ENCODE measurements at places on chromosomes 7 and 10.

DNA sequence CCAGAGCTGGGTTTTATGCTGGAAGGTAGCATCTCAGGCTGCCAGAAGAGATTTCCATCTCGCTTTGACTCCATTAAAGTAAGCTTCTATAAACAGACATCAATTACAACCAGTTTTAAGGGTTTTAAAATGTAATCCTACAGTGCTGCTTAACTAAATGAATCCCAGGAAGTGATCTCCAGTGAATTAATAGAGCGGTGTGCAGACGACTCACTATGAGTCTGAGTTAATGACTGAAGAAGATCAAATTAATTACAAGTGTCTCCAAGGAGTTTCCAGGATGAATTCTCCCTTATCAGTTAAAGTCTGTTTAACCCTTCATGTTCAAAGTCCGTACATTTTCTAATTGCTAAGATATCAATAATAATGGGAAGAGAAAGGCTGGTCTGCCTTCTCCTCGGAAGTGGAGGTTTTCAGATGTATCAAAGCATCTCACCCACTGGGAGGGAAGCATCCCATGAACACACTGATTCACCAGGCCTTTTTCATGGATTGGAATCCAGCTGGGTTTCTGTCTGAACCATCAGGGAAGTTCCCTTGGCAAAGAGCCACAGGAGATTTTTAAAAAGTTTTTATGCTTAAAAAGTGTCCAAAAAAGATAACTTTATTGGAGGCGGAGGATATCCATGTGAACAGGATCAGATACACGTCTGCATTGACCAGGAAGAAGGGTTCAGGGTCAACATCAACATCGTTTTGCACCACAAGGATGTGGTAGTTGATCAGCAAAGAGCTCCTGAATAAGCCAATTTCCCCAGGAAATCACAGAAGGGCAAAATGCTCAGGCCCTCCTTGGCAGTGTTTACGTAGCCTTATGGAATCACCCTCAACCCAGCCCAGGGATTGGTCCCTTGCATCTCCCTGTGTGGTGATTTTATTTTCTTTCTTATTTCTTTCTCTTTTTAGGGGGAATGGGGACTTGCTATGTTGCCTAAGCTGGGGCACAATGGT is 288.2 kb downstream of the POU6F2 start:
- no peak for DNase-seq

DNA sequence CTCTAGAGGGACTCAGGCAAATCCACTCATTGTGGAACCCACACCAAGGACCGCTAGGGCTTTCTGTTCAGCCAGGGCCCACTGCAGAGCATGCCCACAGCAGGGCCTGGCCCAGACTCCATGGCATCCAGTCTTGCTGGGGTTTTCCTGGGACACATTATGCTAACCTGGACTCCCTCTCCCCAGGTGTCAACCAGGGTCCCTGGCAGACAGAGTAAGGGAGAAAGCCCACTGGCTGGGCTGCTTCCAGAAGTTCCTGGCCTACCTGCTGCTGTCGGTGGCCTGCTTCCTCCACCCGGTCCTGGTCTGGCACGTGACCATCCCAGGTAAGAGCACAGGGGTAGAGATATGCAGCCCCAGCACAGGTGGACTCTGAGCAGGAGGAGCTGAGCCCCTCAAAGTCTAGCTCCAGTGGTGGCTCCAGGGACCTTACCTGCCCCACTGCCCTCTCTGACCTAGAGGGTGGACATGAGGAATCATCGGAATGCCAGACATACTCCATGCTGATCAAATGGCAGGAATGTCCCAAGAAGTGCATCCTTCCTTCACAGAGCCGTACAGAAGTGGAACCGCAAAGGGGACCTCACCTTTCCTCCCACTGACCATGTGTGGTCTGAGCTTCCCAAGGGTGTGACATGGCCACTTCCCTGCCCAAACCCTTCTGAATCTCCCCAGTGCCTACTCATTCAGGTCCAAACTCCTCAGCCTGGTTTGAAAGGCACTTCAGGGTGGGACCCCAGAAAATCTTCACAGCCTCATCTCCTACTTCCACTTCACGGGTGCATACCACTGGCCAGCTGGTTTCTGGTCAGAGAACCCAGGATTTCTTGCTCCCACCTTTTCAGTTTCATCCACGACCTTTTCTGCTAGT is 22.5 kb downstream of the TMEM72 start:
- DNase-seq = no peak

DNA sequence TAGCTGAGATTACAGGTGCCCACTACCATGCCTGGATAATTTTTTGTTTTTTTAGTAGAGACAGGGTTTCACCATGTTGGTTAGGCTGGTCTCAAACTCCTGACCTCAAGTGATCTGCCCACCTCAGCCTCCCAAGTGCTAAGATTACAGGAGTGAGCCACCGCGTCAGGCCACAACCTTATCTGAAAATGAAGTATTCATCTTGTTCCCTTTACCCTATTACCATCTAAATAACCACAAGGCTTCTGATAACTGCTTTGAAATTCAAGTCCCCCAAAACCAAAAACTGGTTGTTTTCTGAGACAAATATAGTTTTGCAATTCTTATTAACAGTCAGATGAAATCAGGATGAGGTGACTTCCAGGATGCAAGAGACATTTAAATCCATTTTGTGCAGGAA is 2.4 kb downstream of the TCTN3 start:
- DNase-seq = no peak

DNA sequence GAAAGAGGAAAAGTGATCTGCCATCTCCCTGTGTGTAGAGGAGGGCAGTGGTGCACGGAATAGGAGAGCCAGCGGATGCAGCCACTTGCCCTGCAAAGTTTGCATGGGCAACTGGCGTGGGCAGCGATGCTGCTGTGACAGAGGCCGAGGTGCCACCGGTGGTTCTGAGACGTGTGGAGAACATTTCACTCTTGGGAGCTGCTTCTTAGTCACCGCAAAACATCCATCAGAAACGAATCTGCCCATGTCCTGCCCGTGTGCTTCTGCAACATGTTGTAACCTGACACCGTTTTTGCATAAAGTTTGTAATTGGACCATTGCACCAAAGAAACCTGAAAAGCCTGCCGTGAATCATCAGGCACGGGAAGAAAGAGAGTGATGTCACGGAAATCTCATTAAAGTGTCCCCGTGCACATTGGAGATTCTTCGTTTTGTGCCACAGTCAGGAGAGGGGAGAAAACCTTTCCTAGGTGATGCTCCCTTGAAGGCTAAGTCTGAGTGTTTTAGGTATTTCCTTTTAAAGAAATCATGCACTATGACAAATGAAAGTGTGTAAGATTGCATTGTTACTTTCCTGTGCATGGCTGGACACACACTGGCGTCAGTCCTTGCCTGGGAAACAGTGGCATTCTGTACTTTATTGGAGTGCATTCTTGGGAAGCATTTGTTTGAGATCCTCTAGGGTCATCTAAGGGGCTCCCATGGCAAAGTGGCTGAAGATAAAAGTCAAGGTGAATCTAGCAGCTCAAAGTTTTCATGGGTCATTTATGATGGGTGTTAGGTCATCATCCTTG is 302.6 kb downstream of the KLF6 start:
- DNase-seq = peak; percentile 82

GRCh38 chr10:132548106-132548823 is 10.7 kb downstream of the INPP5A start:
- DNase-seq = no peak

- peak; percentile 68 for DNase-seq
Observed at GRCh38 chr10:48589266-48589665, 15.6 kb downstream of the ARHGAP22 start.

DNA sequence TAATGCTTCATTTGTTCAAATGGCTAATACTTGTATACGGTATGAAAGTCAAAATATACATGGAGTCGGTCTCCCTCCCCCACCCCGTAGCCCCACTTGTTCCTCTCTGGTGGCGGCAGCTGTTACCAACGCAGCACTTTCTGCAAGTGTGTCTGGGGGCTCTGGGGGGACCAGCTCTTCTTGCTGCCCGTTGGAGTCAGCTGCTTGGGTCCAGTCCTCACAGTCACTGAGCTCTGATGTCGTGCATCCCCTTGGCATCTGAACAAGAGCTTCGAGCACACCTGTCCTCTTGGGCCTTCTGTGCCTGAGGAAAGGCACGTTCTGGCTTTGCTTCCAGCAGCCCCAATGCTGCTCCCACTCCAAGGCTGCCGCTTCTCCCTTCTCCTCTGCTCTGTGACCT is 493.1 kb downstream of the PLXNA4 start:
- no peak for DNase-seq

DNA sequence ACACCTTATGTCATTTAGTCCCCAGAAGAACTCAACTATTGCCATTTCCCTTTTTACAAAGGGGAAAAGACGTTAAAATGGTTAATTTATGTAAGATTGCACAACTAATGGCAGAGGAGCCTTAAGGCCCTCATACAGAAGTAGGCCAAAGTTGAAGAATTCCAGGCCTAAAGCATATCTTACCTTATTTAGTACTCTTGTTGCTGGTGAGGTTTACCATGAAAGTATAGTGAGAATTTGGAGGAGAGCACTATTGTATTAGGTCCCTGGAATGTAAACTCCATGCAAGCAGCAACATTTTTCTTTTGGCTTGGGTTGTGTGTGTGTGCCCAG is 731 bp upstream of the CRPPA start:
- DNase-seq = no peak

GRCh38 chr10:86264481-86265231 is 101.9 kb downstream of the GRID1 start:
- DNase-seq = no peak

GRCh38 chr10:83934641-83935338 is 204.5 kb upstream of the GHITM start:
- no peak for DNase-seq

DNA sequence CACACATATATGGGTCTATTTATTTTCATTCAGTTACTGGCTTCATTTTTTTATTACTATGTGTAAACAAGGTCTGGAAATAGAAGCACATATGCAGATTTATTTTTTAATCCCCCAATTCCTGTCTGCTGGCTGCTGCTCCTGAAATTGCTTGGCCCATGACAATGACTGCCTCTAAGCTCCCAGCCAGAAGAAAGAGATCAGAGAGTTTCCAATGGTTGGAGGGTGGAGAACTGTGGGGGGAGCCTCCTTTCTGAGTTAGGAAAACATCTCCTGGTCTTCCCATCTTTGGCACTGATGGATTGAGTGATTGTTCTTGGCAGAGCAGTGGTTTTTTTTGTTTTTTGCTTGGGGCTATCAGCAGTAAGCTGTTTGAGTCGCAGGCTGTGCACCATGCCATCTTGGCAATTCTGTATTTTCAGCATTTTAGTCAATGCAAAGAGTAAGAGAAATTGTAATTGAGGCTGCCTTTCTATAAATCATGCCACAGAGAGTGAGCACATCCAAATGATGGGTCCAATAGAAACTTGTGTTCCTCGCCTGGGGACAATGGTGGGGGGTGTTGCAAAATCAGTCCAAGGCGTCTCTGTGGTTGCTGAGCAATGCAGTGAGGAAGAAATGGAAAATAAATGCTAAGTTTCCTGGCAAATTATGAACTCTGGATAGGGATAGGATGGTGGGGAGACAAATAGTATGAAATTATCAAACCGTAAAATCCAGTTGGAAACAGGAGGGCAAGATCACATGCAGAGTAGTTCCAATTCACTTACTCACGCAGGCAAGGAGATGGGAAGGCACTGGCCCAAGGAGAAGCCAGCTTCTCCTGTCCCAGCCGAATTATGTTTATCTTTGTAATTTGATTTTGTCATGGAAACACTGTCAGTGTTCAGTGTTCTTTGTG is 382.4 kb downstream of the SORCS3 start:
- no peak for DNase-seq

DNA sequence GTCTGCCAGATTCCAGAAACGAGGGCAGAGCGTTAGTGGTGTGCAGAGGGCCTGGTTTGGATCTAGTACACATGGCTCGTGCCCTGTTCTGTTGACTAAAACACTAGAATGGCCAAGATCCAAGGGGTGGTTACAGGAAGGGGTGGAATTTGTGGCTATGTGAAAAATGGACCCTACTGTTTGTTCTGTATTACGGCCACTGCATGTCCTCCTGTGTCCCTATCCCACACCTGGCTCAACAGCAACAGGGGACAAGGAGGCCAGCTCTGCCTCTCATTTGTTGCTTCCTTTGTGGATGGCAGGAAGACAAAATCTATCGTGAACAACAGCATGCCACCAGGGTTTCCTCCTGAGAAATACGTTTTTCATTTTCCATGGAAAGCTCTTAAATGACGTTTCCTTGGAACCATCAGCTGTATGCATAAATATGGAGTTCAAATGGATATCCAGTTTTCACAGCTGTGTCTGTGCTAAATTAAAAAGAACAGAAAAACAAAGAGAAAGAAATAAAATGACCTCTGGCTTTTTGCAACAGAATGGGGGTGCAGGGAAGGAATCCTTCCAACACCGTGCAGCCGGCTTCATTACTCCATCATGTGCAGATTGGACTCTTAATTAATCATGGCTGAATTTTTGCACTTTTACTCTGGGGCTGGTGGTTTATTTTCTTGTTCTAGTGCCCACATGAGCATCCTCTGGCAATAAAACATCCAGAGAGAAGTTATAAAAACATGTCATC is 318.9 kb downstream of the CXCL12 start:
- DNase-seq = no peak

GRCh38 chr10:82558014-82558607 is 683.1 kb downstream of the NRG3 start:
- no peak for DNase-seq

DNA sequence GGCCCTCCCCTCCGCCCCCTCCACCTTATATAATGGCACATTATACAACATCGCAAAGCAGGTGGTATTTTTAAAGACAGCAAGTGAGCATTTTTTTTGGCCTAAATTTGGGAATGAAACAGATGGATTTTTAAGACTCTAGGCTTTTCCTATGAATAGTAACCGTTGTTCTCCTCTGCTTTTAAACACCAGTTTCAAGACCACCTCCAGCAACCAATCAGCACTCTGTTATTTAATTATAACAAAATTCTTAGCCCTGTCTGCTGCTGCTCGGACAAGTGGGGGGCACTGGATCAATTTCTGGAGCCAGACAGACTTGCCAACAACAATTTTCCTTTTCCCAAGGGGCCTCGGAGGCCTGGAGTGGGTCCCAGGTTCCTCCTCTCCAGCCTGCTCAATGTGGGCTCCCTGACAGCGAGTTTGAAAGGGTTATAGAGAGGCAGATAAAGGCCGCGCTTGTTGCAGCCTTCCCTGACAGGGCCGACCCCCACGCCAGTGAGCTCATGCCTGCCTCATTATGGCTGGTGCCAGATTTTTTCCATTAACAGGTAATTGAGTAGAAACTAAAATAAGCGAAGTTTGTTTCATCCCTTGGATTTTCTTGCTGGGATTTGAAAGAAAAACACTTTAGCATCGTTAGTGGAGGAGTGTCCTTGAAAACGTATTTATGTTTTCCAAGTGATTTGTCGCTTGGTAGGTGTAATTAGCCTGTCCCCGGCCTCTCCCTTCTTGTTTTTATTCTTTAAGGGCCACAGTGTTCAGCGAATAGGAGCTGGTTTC is 227.3 kb downstream of the TCF7L2 start:
- DNase-seq = no peak

DNA sequence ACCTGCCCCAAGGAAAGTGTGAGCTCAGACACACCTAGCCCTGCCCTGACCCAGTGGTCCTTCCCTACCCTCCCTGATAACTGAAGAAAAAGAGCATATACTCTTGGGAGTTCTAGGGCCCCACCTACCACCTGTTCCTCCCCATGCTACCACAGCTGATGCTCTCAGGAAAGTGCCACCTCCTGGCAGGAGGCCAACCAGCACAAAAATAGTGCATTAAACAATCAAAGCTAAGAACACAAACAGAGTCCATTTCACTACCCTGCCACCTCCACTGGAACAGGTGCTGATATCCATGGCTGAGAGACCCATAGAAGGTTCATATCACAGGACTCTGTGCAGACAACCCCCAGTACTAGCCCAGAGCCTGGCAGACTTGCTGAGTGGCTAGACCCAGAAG is 288.6 kb upstream of the PHF14 start:
- DNase-seq = no peak

GRCh38 chr10:52635651-52636050 is 136.9 kb downstream of the MBL2 start:
- DNase-seq = no peak
